ENCODE measurements at places on chromosomes 5 and 9.

DNA sequence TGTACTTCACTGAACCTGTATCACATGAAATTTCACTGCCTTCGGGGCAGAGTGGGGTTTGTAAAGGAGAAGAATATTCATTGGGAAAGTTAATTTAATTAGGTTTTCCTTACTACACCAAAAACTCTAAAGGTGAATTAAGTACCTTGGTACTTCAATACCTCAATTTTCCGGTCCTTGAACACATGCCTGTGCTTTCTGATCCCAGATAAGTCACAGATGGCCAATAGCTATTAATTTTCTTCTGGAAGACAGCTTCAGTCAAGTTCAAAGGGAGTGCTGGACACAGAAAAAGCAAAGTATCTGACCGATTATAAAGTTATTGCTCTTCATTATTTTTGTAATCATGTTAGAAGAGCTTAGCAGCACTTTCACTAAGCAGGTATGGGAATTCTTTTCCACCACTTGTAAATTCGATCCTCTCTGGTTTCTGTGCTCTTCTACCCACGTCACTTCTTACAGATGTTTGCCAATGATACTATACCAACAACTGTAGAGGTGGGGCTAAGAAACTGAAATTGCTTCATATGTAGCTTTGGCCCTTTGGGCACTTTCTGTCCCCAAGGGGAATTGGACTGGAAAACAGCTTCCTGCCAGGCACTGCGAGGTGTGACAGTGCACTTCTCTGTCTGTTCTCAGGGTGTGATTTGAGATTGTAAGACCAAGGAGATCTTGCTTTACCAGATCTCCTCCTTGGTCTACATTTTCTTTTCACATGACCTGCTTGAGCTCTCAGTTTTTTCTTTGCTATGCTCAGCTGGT lies 164.0 kb downstream of the CCDC192 start:
- no peak for DNase-seq

GRCh38 chr9:18260521-18260920 lies 213.4 kb upstream of the ADAMTSL1 start:
- DNase-seq, result peak; percentile 60

GRCh38 chr9:78630966-78631365 lies 334.0 kb downstream of the PSAT1 start:
- no peak for DNase-seq

DNA sequence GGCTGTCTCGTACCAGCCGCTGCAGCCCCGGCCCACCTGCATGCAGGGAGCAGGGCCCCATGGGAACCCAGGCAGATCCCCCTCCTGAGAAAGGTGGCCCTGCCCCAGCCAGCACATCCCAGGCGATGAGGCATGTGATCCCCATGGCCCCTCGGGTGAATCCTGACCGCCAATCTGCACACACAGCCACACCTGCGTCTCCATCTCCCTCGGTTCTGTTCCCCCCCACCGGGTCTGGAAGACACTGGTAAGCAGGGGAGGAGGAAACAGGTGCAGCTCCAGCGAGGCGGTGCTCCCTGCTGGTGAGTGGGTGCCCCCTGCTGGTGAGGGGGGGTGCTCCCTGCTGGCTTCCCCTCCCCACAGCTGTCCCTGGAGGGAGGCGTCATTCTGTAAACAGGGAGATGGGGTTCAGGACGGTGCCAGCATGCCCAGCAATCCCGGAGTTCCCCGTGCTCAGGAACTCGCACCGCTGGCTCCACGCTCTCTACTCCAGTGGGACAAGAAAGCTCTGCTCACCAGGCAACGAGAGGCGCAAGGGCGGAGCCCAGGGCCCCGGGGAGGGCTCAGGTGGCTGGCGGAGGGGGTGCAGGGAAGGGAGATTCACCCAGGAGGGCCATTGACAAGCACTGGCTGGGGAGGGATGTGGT lies 28.4 kb upstream of the SLC12A7 start:
- DNase-seq, result peak; percentile 73

GRCh38 chr5:171524466-171524865 lies 105.0 kb downstream of the FGF18 start:
- DNase-seq, result no peak

GRCh38 chr9:125142560-125143376 lies 560 bp downstream of the SCAI start:
- peak; percentile 17 for DNase-seq

GRCh38 chr9:93898026-93898425 lies 57.1 kb downstream of the BARX1 start:
- no peak for DNase-seq

GRCh38 chr5:83993803-83994202 lies 273.1 kb upstream of the HAPLN1 start:
- no peak for DNase-seq

DNA sequence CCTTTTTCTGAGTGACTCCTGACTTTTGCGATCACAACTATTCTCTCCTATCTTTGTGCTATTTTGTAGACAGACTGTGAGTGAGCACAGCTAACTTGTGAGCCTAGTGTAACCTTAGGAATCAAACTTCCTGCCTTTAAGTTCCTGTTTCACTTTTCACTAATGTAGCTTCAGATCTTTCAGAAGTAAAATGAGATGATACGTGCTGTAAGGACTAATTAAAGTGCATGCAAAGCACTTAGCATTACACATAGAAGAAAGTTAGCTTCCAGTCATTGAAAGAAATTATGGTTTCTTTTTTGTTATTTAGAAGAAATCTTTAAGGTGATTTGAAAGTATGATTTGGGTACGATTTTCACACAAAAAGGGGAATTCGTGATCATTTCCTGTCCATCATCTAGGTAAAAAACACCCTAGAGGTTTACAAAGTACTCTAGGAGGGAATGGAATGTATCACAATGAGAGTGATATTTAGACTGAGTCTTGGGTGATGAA lies 122.7 kb downstream of the ST8SIA4 start:
- DNase-seq, result no peak

GRCh38 chr5:16510098-16510497 lies 44.5 kb upstream of the ZNF622 start:
- no peak for DNase-seq

DNA sequence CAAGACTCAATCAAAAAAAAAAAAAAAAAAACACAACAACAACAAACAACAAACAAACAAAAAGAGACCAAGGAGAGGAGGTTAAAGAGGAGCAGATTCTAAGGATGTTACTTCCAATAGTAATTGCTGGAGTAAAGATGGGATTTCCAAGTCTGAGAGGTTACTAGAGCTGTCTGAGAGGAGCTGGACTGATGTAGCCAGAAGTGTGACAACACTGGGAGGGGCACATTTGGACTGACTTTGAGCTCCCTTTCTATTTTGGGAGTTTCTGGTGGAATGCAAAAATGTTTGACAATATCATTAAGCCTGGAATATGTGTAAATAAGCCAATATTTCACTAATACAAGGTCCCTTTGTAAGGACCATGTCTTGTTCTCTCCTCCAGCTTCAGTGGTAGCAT lies 25.3 kb upstream of the PANK3 start:
- no peak for DNase-seq

- DNase-seq, result peak; percentile 83
These were observed 33.4 kb downstream of the SYK start for GRCh38 chr9:90834828-90835595.

DNA sequence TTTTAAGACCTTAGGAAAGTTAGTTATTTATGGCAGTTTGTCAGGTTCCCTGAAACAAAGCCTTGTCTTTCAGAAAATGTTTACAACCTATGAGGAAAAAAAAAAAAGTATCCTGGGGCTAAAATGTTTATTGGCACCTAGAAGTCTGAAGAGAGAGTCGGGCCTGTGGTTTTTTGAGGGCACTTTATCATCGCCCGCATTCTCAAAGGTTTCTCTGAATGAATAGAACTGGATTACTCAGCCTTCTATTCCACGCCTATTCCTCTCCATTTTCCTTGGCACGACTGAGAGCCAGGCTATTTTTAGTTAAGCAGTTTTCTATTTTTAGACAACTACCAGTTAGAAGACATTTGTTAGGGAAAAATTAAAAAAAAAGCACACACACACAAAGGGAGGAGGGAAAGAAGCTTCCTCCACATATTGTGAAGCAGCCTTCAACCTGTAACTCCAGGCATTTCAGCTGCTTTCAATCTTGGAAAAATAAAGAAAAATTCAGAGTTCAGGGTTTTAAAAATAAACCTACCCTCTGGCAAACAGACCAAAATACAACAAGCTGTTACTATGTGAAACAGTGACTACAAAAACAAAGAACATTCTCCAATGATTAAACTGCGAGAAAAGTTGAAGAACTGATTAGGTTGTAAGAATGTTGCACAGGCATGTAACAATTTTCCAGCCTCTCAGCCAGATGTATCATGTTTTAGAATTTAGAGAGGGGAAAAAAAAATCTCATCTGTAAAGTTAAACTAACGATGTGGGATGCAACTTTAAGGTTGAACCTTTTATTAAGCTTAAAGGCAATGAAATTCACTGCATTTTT lies 97.0 kb downstream of the MEF2C start:
- DNase-seq, result peak; percentile 79

- DNase-seq, result no peak
These were observed 147.2 kb upstream of the PANK3 start for GRCh38 chr5:168726342-168726741.

DNA sequence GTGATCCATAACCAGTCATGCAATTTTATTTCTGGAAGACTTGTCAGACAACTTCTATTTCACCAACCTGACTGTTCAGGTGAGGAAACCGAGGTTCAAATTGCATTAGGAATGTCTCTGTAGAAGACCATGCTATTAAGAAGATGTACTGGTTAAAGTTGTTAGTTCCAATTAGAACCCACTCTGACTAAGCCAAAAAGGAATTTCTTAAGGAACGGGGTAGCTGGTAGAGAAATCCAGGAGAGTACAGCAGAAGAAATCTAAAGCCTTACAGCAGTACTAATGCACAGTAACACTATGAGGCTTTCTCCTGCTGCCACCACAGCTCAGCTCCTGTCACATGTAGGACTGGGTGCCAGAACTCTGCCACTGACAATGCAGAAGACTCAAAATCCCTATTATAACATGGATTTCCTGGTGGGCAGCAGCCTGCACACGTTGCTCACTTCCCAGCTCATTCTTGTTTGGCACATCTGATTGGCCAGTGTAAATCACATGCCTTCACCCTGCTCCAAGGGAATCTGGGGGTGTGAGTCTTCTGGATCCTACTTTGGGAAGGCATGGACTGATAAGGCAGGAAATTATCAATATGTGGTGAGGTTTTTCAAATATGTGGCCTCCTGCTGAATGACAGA lies 37.1 kb downstream of the CAST start:
- DNase-seq, result no peak

Measured in DMS79 treated with DMSO at 0.1 percent for 48 hours (cell line).